Endothelial cell (in vitro differentiated cells): ENCODE measurements at places on chromosomes 13 and 19.

- no peak overlapping the region for H3K27ac ChIP-seq
- DNase-seq, result no peak
- H3K4me3 ChIP-seq, result no peak overlapping the region
- no peaks in the 10 kb centered on the region for H3K27me3 ChIP-seq
- H3K4me1 ChIP-seq, result no peaks in the 10 kb centered on the region
These were observed 11.3 kb downstream of the APBA3 start for GRCh38 chr19:3750211-3750610.

GRCh38 chr13:111326981-111327642 lies 6.7 kb downstream of the TEX29 start:
- no peaks in the 10 kb centered on the region for H3K4me1 ChIP-seq
- no peak overlapping the region for H3K27ac ChIP-seq
- DNase-seq, result no peak

GRCh38 chr19:5200844-5201243 lies 139.8 kb downstream of the PTPRS start:
- H3K27ac ChIP-seq, result no peak overlapping the region
- H3K36me3 ChIP-seq, result peaks cover 5% of the 10 kb centered on the region
- no peak for DNase-seq
- no peaks in the 10 kb centered on the region for H3K4me1 ChIP-seq

- peaks cover 5% of the 10 kb centered on the region for H3K36me3 ChIP-seq
- no peak overlapping the region for H3K4me3 ChIP-seq
- no peaks in the 10 kb centered on the region for H3K27me3 ChIP-seq
- H3K4me1 ChIP-seq, result no peaks in the 10 kb centered on the region
These were observed 45.6 kb upstream of the MRI1 start for GRCh38 chr19:13718733-13719132.

GRCh38 chr13:29136341-29136740 lies 316.2 kb downstream of the MTUS2 start:
- H3K4me1 ChIP-seq, result peaks cover 4% of the 10 kb centered on the region
- peaks cover 1% of the 10 kb centered on the region for H3K27me3 ChIP-seq
- no peak for DNase-seq
- no peaks in the 10 kb centered on the region for H3K36me3 ChIP-seq

GRCh38 chr19:5895409-5895808 lies 8.2 kb downstream of the NDUFA11 start:
- H3K27me3 ChIP-seq, result peaks cover 4% of the 10 kb centered on the region
- H3K27ac ChIP-seq, result no peak overlapping the region
- no peaks in the 10 kb centered on the region for H3K4me1 ChIP-seq
- no peaks in the 10 kb centered on the region for H3K36me3 ChIP-seq
- H3K4me3 ChIP-seq, result no peak overlapping the region

DNA sequence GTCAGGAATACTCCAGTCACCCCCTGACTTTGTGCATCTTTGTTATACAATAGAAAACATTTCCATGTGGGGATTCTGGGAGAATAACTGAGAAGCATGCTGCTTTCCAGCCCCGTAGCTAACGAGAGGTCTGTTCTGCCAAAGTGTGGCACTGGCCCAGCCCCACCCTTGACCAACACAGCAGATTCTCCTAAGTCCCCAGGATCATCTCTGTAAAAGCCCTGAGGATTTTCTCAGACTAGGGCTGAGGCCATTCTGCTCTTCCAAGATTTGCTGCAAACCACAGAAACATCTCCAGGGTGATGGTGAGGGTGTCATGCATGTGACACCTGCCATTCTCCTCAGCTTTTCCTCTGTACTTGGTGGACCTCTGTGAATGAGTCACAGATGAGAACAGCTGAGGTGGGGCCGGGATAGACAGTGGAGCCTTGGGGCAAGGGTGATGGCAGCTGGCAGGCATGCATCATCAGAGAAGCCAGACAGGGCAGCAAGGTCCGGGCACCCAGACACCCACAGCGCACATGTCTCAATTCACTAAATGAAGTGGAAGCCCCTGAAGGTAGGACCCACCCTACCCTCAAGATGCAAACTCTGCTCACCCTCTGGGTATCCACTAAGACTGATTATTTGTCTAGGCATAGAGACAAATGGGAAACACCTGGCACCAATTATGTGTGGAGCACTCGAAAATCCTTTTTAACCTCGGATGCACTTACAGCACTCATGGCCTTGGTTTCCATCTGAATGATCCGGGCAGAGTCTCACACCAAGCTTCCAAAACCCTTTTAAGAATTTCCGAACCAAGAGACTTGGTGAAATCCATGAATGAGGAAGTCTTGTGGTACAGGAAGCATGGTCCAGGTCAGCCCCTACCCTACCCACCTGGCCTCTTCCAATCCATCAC lies 20.1 kb upstream of the DOCK9 start:
- peak overlapping the region; percentile 3 for H3K27ac ChIP-seq
- peaks cover 71% of the 10 kb centered on the region for H3K4me1 ChIP-seq
- H3K27me3 ChIP-seq, result peaks cover 2% of the 10 kb centered on the region
- DNase-seq, result no peak
- H3K4me3 ChIP-seq, result no peak overlapping the region
- peaks cover 20% of the 10 kb centered on the region for H3K36me3 ChIP-seq

GRCh38 chr13:47168618-47169017 lies 271.8 kb upstream of the HTR2A start:
- H3K27ac ChIP-seq, result no peak overlapping the region
- H3K4me3 ChIP-seq, result no peak overlapping the region
- no peaks in the 10 kb centered on the region for H3K27me3 ChIP-seq
- DNase-seq, result no peak

DNA sequence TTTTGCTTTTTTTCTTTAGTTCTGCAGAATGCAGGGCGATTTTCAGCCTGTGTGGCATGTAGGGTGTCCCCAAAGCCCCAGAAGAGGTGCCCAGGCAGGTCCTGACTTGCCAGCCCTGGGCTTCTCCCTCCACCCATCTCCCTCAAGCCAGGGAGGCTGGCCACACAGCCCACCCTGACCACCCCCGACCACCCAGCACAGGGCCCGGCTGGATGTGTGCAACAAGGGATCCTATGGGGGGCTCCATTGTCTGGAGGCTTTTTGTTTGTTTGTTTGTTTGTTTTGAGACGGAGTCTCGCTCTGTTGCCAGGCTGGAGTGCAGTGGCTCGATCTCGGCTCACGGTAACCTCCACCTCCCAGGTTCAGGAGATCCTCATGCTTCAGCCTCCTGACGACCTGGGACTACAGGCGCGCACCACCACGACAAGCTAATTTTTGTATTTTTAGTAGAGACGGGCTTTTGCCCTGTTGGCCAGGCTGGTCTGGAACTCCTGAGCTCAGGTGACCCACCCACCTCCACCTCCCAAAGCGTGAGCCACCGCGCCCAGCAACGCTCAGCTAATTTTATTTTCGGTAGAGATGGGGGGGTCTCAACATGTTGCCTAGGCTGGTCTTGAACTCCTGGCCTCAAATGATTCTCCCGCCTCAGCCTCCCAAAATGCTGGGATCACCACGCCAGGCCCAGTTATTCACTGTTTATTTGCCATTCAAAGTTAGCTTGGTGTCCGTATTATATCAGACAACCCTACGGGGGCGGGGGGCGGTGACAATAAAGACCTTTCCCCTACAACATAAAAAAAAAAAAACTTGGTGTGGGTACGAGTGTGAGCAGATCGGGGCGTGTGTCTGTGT lies 7.8 kb upstream of the MKNK2 start:
- peak overlapping the region; percentile 75 for H3K27ac ChIP-seq
- H3K4me3 ChIP-seq, result no peak overlapping the region
- H3K27me3 ChIP-seq, result peaks cover 16% of the 10 kb centered on the region
- H3K4me1 ChIP-seq, result peaks cover 23% of the 10 kb centered on the region
- DNase-seq, result no peak

GRCh38 chr19:16600824-16601223 lies 27.2 kb downstream of the MED26 start:
- no peak for DNase-seq
- H3K4me1 ChIP-seq, result peaks cover 5% of the 10 kb centered on the region
- no peak overlapping the region for H3K4me3 ChIP-seq
- H3K27ac ChIP-seq, result no peak overlapping the region

- H3K27ac ChIP-seq, result no peak overlapping the region
- H3K27me3 ChIP-seq, result no peaks in the 10 kb centered on the region
- no peaks in the 10 kb centered on the region for H3K36me3 ChIP-seq
- no peak for DNase-seq
- no peak overlapping the region for H3K4me3 ChIP-seq
These were observed 269.5 kb upstream of the HTR2A start for GRCh38 chr13:47166336-47166735.

DNA sequence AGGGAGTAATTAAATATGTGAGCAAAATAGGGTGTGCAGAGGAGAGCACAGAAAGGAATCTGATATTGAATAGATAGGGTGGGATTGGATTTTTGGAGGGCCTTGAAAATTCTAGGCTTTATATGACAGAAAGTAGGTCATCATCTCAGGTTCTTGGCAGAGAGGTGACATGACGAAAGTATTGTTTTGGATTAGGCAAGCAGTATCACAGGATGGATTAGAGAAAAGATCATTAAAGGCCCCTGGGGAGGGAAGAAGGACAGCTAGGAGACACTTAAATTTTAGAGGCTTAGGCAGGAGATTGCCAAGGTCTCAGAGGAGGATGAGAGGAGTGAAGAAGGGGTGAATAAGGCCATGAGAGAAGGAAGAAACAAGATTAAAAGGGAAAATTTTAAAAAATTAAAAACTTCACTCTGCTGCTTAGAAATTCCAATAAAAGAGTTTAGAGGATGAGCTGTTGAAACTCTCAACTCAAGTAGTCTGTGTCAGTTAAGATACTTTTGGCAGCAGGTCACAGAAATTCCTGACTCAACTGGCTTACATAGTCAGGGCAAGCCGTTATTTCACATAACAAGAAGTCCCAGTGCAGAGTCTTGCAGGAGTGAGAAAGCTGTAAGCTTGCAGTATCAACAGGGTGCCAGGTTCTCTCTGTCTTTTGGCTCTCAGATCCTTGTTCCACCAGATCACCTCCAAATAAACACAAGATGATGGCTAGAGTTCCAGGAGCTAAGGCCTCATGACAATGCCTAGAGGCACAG lies 8.8 kb downstream of the GPC6 start:
- peaks cover 1% of the 10 kb centered on the region for H3K27me3 ChIP-seq
- no peak overlapping the region for H3K27ac ChIP-seq
- peaks cover 4% of the 10 kb centered on the region for H3K4me1 ChIP-seq
- peaks cover 7% of the 10 kb centered on the region for H3K36me3 ChIP-seq
- no peak overlapping the region for H3K4me3 ChIP-seq
- no peak for DNase-seq

DNA sequence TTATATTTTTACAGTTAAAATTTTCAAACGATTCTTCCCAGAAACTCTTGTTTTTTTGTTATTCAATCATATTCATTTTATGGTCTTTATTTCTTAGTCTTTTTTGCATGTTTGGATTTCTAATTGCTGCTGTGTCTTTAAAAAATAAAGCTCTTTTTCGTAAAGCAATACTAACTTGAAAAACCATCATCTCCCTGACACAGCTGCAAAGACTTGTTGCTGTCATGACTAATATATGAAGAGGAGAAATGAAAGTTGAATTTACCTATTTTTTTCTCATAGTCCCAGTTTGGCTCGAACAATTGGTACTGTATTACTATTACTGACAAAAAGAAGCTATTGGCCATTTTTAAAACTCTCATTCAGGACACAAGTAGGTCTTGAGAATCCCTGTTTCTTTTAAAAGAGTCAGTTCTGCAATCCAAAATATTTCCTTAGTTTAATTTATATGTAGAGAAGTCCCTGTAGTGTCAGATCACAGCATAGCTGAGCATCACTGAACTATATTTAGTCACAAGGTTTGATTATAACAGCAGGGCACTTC lies 12.1 kb upstream of the SPART start:
- no peaks in the 10 kb centered on the region for H3K27me3 ChIP-seq
- H3K27ac ChIP-seq, result no peak overlapping the region
- H3K4me1 ChIP-seq, result no peaks in the 10 kb centered on the region

DNA sequence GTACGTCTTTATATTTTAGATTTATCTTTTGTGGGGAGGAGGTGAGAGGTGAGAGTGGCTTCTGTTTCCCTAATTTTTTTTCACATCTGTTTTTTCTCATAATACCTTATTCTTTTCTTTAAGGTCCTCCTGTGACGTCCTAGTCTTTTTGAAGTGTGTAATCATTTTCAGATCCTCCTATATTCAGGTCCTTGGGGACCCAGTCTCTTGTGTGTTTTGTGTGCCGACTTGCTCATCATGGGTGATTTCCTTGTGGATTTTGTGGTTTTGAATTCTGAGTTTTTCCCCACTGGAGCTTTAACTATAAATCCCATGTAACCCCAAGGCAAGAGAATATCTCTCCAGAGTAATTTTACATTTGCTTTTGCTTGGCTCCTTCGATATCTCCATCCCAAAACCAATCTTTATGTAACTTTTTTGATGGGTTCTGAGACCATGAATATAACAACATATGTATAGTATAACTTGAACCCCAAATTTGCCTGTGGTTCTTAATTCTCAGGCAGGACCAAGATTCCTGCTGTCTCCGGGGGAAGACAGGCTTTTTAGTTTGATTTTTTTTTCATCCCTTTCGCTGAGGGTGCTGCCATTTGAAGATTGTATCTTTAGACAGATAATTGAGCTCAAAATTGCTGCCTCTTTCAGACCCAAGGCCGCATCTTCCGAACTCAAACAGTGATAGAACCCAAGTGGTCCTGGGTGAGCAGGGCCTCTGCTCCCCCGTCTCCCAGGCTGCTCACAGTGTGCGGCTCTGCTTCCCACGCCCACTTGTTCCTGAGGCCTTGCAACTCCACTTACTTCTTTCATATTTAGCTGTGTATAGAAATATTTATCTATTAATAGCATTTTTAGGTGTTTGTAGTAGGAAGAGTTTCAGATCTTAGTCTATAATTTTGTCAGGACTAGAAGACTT lies 59.1 kb upstream of the GPR183 start:
- H3K27me3 ChIP-seq, result no peaks in the 10 kb centered on the region
- H3K36me3 ChIP-seq, result no peaks in the 10 kb centered on the region
- no peaks in the 10 kb centered on the region for H3K4me1 ChIP-seq

DNA sequence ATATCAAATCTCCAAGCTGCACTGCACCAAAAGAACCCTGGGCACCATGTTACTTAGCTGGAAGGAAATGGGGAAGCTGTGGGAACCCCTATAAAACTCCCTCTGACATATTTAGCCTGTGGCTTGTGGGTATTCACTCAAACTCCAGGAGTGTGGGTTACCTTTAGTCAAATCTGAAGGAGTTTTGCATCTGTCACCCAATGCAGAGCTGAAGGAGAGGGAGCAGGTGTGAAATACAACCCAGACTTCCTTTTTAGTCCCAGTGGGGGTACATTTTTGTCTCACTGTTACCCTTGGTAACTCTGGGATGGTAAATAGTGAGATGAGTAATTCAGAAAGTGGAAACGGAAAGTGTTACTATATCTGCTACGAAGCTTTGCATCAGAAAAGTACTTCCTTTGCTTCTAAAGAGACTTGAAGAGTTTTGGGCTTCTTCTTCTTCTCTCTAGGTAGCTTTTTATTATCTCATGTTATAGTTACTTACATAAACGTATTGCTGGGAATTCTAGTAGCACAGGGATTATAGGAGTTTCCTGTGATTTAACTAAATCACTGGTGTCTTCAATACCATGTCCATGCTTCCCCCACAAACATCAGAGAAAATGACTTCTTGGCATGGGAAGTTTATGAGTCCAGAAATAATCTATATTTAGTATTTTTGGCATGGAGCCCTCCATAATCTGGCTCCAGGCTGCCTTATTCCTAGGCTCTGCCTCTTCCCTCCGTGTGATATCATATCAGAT lies 105.9 kb downstream of the AKAP11 start:
- no peaks in the 10 kb centered on the region for H3K36me3 ChIP-seq
- H3K27ac ChIP-seq, result no peak overlapping the region
- no peak for DNase-seq
- no peaks in the 10 kb centered on the region for H3K4me1 ChIP-seq
- H3K4me3 ChIP-seq, result no peak overlapping the region
- peaks cover 2% of the 10 kb centered on the region for H3K27me3 ChIP-seq
